Inflammatory macrophage (primary cell): ENCODE measurements at places on chromosomes 4 and X.

GRCh38 chr4:152896811-152897210 lies 39.3 kb upstream of the FHDC1 start:
- DNase-seq: no peak

- DNase-seq: no peak
These were observed 56.3 kb downstream of the RGS12 start for GRCh38 chr4:3349116-3349515.

GRCh38 chrX:135484641-135485289 lies 35.7 kb upstream of the INTS6L start:
- peak; percentile 40 for DNase-seq

DNA sequence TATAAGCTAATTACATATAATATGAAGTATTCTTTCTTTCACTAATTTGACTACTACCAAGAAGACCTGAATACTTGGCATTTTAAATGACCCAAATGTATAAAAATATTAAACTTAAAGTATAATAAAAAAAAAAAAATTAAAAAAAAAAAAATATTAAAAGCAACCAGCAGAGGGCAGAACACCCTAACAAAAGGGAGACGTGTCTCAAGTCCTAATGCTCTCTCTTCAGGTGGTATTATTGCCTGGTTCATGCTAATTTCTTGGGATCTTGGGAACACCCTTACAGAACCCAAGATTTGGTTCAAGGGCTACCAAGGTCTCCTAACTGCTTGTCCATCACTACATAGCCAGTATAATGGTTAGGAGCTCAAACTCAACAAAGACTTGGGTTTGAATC lies 754.8 kb downstream of the RAB28 start:
- DNase-seq: peak; percentile 44

DNA sequence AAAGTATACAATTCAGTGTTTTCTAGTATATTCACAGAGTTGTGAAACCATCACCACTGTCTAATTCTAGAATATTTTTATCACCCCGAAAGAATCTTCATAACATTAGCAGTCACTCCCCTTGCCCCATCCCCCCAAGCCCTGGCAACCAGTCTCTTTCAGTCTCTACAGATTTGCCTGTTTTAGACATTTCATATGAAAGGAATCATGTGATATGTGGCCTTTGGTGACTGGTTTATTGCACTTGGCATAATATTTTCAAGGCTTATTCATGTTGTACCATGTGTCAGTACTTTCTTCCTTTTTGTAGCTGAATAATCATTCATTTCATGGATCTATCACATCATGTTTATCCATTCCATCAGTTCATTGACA lies 371.7 kb downstream of the AFF2 start:
- no peak for DNase-seq

- DNase-seq: no peak
These were observed 139.3 kb downstream of the GPR143 start for GRCh38 chrX:9626379-9626778.

DNA sequence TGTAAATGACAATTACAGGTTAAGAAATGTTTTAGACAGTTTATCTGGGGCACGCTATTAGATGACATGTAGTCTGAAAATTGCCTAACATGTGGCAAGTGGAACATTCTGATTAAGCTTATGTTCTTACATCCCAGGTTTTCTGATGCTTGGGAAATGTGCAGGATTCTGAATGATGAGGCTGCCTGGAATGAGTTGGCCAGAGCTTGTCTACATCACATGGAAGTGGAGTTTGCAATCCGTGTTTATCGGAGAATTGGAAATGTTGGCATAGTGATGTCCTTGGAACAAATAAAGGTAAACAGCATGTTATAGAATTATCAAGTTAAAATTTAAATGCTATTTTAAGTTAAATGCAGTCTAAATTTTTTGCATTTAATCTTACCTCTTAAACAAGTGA lies 49.3 kb downstream of the WDR19 start:
- DNase-seq: no peak
